ENCODE measurements at places on chromosomes 12 and 14. TPM values are rescaled to one million over a fixed set of nuclear protein-coding genes. Genes with fewer than 3 reads are reported as not detected.

- DNase-seq = no peak
Observed at GRCh38 chr14:36505181-36505815, 14.7 kb downstream of the NKX2-1 start.

- DNase-seq = no peak
Observed at GRCh38 chr12:31368666-31369361, 42.9 kb upstream of the SINHCAF start.

- DNase-seq = no peak
Observed at GRCh38 chr12:3523058-3523457, 32.1 kb downstream of the PRMT8 start.

DNA sequence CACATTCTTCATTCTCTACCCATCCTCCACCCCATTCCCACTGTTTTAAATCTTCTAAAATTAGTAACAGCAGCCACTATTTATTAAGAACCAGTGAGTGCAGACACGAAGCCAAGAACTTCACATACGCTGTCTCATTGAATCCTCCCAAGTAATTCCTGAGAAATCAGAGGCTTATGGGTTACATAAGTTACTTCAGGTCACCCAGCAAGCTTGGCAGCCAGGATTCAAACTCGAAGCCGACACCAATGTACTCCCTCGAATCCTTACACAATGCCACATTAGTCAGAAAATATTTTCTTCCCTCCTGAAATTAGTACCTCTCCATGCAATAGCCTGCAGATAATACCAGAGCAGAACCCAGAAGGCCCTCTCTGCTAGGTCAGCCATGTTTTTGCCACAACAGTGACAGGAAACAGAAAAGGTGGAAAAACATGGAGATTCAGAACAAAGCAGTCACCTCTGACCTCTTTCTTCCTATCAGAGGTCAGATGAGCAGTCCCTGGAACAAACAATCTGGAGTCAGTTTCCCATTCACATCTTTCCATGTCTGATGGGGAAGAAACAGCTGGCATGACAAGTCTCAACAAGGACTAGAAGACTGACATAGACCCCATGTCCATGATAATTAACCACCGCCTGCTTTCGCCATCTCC is 16.4 kb downstream of the NID2 start:
- DNase-seq = peak; percentile 88

- no peak for DNase-seq
Observed at GRCh38 chr12:21764065-21764464, 10.4 kb downstream of the KCNJ8 start.

DNA sequence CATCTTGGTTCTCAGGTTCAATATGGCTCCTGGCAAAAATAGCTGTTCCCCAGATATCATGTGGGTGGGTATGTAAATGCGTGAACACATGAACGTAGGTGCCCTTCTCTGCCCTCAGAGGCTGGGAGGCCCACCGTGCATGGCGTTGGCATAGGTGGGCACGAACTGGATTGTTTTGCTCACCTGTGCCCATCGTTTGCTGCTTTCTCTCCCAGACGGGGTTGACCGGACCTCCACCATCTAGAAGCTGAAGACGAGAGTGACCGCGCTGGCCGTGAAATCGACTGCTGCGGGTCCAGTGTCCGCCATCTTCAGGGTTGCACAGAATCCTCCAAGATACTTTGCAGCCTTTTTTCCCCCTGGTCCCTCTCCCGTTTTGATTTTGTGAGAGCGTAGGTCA is 113.9 kb downstream of the GCH1 start:
- no peak for DNase-seq

DNA sequence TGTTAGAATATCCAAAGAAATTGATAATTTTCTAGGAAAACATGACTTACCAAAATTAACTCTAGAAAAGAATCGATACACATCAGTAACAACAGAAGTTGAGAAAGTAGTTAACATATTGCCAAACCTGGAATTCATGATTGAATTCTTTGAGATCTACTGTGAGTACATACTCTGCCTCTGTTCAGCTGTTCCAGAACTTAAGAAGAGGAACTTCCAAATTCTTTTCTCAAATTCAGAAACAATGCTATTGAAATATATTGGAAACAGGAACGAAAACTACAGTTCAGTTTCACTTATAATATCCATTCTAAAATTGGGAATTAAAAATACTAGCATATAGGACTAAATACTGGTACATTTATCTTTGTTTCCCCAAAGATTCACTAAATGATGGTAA is 57.9 kb downstream of the MARK3 start:
- DNase-seq = no peak

DNA sequence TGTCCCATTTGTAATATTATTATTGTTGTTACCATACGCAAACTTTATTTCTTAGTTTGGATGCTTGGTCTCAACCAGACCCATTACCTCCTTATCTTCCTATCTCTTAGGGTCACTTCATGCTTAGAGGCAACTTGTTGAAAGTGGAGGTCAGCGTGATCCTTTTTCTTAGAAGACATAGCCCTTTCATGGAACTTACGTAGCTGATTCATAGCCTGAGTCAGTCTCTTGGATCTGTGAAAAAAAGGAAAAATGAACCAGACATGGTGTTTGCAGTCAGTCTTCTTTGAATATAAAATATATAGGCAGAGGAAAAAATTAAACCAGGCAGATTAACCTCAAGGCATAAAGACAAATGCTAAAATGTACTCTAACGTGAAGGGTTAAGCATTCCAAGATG is 613.7 kb downstream of the DIO2 start:
- no peak for DNase-seq

DNA sequence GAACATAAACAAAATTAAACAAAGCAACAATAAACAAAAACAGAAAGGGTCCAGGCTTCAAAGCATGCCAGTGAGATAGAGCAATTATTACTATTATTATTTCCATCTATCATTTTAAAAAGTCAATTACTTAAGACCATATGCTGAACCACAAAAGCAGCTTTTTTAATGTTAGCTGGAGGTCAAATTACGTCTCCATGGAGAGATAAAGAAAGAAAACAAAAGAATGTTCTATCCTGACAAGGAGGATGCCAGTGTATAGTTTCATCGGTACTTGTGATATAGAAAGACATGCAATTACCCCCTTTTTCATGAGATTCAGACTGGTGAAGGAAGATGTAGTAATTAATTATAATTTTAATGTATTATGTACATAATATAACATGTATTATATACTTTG is 81.6 kb upstream of the DCN start:
- DNase-seq = no peak

DNA sequence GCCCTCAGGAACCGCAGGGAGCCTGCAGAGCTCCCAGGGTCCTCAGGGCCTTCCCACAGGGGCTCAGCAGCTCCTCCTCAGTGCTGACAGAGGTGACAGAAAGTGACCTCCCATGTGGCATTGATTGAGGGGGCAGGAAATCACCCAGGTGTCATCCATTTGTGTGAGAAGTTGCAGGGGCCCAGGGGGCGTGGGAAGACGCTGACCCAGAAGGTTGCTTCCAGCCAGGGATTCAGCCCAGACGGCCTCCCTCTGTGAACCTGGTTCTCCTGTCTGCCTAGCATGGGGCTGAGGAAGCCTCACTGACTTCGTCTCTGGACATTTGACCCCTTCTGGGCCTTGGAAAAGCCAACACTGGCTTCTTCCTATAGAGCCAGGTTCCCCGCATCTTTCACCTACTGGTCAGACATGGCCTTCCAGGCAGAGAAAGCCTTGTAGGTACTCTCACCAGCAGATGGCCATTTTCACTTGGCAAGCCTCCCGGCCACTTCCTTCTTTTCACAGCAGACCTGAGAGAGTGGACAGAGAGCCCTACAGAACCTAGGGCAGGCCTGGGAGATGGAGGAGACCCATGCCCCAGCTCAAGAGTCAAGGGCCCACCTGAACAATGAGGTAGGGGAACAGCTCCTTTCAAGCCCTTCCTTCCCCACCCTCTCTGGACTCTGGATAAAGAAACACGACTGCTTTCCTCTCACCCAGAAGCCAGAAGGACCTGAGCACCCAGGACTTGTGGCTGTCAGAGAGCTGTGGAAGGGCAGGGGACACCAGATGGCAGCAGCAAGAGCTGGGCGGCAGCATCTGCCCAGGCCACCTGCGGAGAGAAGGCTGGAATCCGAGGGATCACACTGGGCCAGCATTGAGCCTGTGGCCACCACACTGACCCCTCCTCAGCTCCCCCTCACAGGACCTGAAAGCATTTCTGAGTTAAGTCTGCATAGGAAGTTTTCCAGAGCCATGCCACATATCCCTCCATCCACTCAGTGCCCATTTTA is 377.8 kb downstream of the DPF3 start:
- DNase-seq = no peak

DNA sequence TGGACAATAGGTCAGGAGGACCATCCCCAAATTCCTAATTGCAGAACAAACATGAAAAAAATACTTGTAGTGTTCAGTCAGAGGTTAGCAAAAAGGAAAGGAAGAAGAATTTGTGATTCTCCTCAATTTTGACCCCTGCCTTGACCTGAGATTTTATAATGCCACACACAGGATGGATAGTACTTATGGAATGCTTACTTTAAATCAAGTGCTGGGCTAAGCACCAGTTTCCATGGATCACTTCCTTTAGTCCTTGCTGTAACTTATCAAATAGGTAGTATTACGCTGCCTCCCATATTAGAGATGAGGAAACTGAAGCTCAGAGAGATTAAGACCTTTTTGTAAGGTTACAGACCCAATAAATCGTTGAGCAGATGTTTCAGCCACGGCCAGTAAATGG is 81.2 kb upstream of the OVCH1 start:
- no peak for DNase-seq

DNA sequence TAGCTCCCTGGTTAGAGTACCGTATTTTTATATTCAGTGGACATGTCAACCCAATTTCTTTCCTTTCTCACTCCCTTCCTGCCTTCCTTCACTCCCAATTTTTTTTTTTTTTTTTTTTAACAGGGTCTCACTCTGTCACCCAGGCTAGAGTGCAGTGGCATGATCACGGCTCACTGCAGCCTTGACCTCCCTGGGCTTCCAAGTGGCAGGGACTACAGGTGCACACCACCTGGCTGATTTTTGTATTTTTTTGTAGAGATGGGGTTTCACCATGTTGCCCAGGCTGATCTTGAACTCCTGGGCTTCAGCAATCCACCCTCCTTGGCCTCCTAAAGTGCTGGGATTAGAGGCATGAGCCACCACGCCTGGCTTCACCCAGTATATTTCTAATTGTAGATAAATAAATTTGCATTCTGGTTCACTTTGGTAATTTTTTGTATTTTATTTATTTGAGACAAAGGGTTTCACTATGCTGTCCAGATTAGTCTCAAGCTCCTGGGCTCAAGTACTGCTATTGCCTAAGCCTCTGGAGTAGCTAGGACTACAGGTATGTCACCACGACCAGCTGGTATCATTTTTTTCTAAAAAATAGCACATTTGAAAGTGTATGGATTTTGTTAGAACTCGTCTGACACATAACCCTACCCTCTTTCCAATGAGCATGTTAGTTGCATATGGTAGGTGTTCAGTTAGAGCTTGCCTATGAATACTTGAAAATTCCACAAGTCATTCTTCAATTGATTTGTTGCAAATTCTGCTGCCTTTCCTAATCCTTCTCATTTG is 15.7 kb downstream of the SLC38A2 start:
- no peak for DNase-seq

DNA sequence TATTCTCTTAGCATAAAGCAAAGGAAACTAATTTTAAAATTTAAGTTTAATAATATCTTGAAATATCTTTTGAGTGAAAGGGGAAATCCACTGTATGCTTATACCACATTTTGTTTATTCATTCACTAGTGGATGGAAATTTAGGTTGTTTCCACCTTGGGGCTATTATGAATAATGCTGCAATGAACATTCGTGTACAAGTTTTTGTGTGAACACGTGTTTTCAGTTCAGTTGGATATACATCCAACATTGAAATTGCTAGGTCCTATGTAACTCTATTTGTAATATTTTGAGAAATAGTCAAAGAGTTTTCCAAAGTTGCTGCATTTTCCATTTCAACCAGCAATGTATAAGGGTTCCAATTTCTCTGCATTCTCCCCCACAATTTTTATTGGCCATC is 83.7 kb upstream of the ETV6 start:
- DNase-seq = no peak

- no peak for DNase-seq
Observed at GRCh38 chr12:96020314-96021003, 14.9 kb downstream of the LTA4H start.

GRCh38 chr12:97936165-97936564 is 473.6 kb downstream of the RMST start:
- no peak for DNase-seq

ZNF605 gene
- total RNA-seq = 14.7 TPM

KRT1 gene
- total RNA-seq = 791 TPM

CACNA2D4 gene
- 1.9 TPM for total RNA-seq

ALG10B gene
- 7.5 TPM for total RNA-seq

GDF3 gene
- total RNA-seq = not detected

ENDOU gene
- total RNA-seq = 20.8 TPM

MSI1 gene
- 0.99 TPM for total RNA-seq

PNP gene
- 24.4 TPM for total RNA-seq

NRL gene
- total RNA-seq = 0.69 TPM

MANSC4 gene
- not detected for total RNA-seq

Measured in skin of body (tissue), 3 donors.